Ovary (tissue), 10 donors: ENCODE measurements at places on chromosomes 7 and 10.

GRCh38 chr7:13159467-13160184 is 472.2 kb downstream of the ARL4A start:
- no peaks in the 10 kb centered on the region for H3K27me3 ChIP-seq
- H3K27ac ChIP-seq, result no peak overlapping the region
- no peaks in the 10 kb centered on the region for H3K4me1 ChIP-seq
- H3K4me3 ChIP-seq, result no peak overlapping the region
- no peaks in the 10 kb centered on the region for H3K36me3 ChIP-seq

- H3K27ac ChIP-seq, result no peak overlapping the region
- no peak overlapping the region for H3K4me3 ChIP-seq
- H3K27me3 ChIP-seq, result no peaks in the 10 kb centered on the region
- peaks cover 29% of the 10 kb centered on the region for H3K4me1 ChIP-seq
- no peaks in the 10 kb centered on the region for H3K36me3 ChIP-seq
Measured at GRCh38 chr10:49090696-49091380, 24.5 kb downstream of the VSTM4 start.

- DNase-seq, result no peak
- no peaks in the 10 kb centered on the region for H3K36me3 ChIP-seq
- no peak overlapping the region for H3K27ac ChIP-seq
- H3K4me1 ChIP-seq, result peaks cover 8% of the 10 kb centered on the region
- H3K4me3 ChIP-seq, result no peak overlapping the region
- H3K27me3 ChIP-seq, result no peaks in the 10 kb centered on the region
Measured at GRCh38 chr10:91049296-91049987, 128.6 kb upstream of the ANKRD1 start.

DNA sequence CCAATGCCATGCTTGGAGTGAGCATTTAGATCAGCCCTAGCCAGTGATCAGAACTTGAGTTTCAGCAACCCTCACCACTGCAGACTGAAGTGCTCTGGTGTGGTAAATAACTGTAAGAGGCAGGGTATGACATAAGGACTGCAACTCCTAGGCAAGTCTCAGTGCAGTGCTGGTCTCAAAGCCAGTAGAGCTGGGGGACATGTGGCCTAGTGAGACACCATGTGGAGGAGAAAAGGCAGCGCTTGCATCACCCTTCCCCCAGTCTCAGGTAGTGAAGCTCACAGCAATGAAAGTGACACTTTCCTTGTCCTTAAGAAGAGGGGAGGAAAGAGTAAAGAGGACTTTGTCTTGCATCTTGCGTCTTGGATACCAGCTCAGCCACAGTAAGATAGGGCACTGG is 386.8 kb upstream of the POT1 start:
- no peaks in the 10 kb centered on the region for H3K36me3 ChIP-seq
- DNase-seq, result no peak
- H3K4me3 ChIP-seq, result no peak overlapping the region
- H3K4me1 ChIP-seq, result no peaks in the 10 kb centered on the region

GRCh38 chr10:69786791-69787190 is 14.9 kb upstream of the COL13A1 start:
- no peak for DNase-seq
- H3K36me3 ChIP-seq, result no peaks in the 10 kb centered on the region
- H3K27me3 ChIP-seq, result no peaks in the 10 kb centered on the region
